ENCODE measurements at places on chromosomes 12 and 14.

DNA sequence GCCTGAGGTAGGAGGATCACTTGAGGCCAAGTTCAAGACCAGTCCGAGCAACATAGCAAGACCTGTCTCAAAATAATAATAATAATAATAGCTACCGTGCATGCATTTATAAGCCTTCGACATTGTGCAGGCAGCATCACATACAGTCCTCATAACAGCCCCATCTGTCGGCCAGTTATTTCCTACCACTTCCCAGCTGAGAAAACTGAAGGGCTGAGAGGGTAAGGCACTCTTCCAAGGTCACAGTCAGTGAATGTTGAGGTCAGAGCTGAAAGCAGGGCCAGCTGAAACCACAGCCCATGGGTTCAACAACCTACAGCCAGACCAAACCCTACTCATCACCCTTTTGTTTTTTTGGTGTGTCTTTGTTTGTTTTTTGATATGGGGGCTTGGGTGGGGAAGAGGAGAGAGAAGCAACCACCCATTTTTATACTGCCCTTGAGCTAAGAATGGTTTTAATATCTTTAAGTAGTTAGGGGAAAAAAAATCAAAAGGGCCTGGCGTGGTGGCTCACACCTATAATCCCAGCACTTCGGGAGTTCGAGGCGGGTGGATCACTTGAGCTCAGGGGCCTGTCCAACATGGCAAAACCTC is 16.8 kb upstream of the ITPK1 start:
- DNase-seq, result no peak

- no peak for DNase-seq
Measured at GRCh38 chr12:78563826-78564225, 300.7 kb upstream of the SYT1 start.

- DNase-seq, result no peak
Measured at GRCh38 chr12:43241986-43242385, 310.0 kb downstream of the ADAMTS20 start.

DNA sequence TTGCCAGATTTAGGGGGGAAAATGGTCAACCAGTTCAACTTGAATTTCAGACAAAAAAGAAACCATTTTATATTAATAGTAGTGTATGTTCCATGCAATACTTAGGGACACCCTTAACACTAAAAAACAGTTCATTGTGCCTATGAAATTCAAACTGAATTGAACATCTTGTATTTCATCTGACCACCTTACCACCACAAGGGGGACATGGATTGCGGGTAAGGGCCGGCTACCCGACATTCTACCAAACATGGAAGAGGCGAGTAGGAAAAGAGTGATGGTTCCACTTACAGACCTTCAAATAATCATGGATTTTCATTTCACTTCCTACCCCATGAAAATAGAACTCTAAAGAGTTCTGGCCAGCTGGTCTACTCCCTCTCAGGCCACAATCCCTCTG is 10.3 kb upstream of the STK38L start:
- DNase-seq, result no peak

GRCh38 chr12:27733052-27733656 is 22.5 kb downstream of the MRPS35 start:
- no peak for DNase-seq

DNA sequence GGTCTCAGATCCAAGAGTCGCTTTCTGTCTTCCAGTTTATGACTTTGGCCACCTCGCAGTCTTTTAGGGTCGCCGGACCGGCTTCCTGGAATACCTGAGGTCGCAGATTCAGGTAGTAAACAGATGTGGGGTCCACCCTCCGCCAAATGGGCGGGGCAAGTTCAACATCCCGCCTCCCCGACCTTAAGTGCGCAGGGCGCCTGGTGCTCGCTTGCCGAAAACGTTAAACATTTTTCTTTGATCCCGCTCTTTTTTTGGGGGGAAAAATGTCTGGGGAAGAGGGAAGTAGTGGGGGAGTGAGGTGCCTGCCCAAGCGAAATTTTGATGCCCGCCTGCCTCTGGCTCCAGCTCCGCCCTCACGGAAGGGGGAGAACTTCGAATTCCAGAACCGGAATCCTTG is 73.9 kb upstream of the TBX5 start:
- DNase-seq, result no peak

- no peak for DNase-seq
Measured at GRCh38 chr14:94671870-94672444, 59.8 kb downstream of the SERPINA3 start.

DNA sequence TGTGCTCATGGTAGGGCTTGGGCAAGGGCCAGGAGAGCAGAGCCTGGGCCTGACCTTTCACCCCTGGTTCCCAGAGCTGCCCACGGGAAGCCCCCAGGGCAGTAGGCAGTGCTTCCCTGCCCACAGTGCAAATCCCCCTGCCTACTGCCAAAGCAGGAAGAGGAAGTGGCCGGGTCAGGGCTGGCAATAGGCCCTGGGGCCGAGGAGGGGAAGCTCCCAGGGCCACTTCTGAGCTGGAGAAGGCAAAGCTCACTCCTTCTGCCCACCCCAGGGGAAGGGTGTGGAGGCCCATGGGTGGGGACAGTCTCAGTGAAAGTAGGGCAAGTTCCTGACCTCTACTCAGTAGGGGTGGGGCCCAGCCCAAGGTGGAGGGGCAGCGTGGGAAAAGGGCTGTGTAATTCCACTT is 5.4 kb upstream of the NR4A1 start:
- no peak for DNase-seq

DNA sequence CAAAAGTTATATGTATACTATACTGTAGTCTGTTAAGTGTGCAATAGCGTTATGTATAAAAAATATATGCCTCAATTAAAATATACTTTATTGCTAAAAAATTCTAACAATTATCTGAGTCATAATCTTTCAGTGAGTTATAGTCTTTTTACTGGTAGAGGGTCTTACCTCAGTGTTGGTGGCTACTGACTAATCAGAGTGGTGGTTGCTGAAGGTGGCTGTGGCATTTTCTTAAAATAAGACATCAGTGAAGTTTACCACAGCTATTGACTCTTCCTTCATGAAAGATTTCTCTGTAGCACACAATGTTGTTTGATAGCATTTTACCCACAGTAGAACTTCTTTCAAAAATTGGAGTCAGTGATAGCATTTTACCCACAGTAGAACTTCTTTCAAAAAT is 23.4 kb downstream of the POLR3B start:
- DNase-seq, result no peak

GRCh38 chr14:90788031-90788430 is 28.2 kb downstream of the TTC7B start:
- no peak for DNase-seq

GRCh38 chr12:132629330-132629729 is 10.8 kb downstream of the P2RX2 start:
- DNase-seq, result no peak

DNA sequence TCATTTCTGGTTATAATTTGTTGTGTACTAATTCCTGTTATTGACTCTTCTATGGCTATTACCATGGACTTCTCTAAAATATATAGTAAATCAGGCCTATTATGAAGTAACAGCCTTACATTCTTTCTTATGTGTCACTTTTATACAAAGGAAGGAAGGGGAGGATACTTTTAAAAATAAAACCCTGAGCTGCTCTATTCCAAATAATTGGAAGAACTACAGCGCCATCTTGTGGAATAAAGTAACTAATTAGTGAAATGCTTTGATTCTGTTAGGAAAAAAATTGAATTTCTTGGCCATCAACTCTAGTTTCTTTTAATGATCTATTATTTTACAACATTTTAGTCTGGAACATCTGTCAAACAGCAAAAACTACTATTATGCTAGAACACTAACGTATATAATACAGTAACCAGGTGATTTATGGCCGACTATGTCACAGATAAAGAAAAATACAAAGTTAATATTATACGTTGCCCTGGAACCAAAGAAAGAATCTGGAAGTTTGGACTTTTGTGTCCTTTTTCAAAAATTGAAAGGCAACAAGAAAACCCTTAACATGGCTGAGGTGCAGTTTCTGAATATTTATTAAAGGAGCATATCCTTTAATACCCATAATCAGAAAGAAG is 55.0 kb upstream of the NELL2 start:
- DNase-seq, result no peak

GRCh38 chr14:58824106-58824505 is 186.3 kb downstream of the DACT1 start:
- no peak for DNase-seq

DNA sequence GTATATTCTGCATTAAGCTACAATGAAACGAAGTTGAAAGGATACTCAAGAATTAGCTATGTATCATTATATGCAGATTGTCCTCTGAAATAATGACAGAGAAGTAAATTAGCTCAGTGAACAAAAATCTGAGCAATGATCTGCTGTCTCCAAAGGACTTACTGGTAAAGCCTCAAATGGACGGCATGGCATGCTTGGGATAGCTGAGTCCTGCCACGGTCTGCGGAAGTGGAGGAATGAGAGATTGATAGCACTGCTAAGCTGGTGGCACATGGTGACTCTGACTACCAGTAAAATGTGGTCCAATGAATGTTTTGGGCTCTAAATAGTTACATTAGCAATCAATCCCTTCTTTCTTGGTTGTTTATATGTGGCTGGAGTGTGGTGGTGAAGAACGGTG is 3.7 kb upstream of the DENND5B start:
- DNase-seq, result no peak

- DNase-seq, result no peak
Measured at GRCh38 chr12:85681333-85681732, 154.9 kb downstream of the RASSF9 start.

GRCh38 chr14:72024043-72024407 is 91.8 kb downstream of the RGS6 start:
- peak; percentile 1 for DNase-seq

DNA sequence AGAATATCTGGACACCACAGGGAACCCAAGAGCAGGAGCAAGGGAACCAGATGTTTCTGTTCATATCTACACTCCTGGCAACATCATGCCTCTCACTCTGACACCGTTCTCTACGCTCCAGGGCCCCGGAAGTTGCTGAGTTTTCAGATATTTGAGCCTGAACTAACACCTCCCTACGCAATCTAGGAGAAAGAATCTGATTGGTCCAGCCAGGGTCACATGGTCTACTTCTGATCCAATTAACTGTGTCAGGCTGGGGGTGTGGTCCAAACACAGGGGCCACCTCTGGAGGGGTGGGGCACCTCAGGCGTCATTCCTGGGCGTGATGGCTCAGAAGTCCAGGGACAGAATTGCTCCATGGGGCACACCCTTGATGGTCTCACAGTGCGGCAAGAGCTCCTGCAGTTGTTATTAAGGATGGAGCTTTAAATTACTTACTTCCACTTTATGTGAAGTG is 165.5 kb downstream of the PTPN11 start:
- no peak for DNase-seq

DNA sequence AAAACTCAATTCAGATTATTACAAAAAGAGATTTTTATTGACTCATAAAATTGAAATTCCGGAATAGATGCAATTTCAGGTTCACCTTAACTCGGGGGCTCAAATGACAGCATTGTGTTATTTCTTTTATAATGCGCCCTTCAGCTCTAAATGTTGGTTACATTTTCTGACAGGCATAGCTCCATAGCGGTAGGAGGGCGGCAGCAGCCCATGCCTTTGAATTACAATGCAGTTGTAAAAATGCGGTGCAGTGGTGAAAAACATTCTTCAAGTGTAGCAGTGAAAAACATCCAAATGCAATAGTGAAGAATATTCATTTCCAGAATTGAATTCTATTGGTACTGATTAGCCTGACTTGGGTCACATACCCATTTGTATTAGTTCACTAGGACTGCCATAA is 215.3 kb upstream of the PKP2 start:
- no peak for DNase-seq

- DNase-seq, result no peak
Measured at GRCh38 chr14:78902010-78902623, 731.9 kb downstream of the NRXN3 start.

- no peak for DNase-seq
Measured at GRCh38 chr14:99257122-99257672, 14.8 kb downstream of the BCL11B start.

GRCh38 chr12:51751661-51752060 is 96.9 kb downstream of the FIGNL2 start:
- no peak for DNase-seq

DNA sequence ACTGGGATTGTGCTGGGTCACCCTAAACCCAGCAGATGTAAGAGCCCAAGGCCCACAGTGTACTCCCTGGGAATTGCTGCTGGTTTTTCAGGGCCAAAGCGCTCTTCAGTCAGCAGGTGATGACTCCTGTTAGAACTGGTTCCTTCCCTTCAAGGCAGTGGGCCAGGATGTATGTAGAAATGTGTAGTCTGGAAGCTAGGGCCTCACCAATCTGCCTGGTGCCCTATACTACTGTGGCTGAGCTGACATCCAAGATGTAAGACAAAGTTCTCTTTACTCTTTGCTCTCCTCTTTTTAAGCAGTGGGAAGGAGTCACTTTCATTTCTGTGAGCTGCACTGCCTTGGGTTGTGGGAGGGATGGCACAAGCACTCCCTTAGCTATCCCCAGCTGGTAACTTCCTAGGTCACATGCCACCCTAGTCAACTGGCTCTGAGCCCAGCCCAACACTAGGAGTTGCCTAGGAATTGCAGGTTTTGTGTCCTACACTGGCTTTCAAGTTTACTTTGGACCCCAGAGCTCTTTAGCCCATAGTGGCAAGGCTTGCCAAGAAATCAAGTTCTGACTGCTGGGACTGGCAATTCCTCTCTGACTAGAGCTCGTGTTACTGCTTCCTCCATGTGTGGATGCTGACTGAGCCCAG is 249.2 kb downstream of the C12orf50 start:
- DNase-seq, result no peak

DNA sequence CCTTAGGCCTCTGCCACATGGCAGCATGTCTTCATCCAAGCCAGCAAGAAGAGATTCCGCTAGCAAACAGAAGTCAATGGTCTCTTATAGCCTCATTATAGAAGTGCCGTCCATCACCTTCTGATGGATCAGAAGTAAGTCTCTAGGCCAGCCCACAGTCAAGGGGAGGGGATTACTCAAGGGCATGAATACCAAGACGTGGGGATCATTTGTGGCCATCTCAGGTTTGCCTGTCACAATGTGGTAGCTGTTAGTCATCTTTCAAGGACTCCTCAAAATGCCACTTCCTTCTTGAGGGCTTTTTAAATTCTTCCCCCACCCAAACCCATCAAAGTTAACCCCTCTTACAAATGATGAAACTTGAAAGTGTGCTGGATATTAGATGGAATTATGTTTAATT is 8.1 kb upstream of the ADCY6 start:
- no peak for DNase-seq

- DNase-seq, result no peak
Measured at GRCh38 chr14:20730891-20731290, 14.8 kb upstream of the EDDM3A start.

DNA sequence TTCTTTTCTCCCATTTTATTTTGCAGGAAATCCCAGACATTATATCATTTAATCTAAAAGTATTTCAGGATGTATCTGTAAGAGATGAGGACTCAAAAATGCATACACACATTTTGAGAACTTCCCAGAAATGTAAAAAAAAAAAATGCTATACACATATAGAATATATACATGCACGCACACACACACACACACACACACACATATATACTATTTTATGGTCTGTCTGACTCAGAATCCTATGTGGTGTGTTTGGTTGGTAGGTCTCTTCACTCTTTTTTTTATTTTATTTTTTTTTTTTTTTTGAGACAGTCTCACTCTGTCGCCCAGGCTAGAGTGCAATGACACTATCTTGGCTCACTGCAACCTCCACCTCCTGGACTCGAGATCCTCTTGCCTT is 65.5 kb downstream of the FBXO34 start:
- no peak for DNase-seq
